ENCODE measurements at places on chromosomes 12 and 14. TPM values are rescaled to one million over a fixed set of nuclear protein-coding genes. Genes with fewer than 3 reads are reported as not detected.
A peak's percentile ranks its signal among the peaks of the same experiment; 100 is the strongest.

DNA sequence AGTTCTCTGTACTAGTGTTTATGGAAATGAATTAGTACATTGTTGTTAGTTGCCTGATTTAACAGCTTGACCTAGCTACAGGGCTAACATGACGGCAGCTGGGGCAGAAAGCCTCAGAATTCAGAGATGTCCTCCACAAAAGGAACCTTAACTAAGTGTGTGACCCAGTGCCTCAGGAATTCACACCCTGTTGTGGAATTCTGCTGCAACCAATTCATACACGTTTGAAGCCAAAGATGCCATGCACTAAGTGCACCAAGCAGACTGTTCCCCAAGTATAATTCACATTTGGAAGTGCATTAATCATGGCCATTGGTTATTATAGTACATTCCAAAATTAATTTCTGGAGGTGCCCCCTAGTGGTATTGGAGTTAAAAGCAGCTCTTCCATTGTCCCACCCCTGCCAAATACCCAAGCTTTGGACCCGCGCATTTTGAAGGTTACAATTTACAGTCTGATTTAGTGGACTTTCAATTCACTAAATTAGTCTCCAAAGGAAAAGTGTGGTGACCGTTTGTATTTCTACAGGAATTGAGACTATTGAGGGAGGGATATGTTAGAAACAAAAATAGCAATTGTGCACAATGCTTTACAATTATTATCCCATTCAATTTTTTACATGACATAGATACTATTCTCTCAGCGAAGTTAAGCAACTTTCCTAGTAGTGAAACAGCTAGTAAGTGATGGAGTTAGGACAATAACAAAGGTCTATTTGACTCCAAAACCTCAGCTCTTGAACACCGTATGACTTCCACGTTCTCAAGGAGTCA, 85.9 kb downstream of the PAX9 start:
- no peak for DNase-seq

GRCh38 chr14:59228421-59228820, 40.0 kb downstream of the DAAM1 start:
- no peak for DNase-seq

DNA sequence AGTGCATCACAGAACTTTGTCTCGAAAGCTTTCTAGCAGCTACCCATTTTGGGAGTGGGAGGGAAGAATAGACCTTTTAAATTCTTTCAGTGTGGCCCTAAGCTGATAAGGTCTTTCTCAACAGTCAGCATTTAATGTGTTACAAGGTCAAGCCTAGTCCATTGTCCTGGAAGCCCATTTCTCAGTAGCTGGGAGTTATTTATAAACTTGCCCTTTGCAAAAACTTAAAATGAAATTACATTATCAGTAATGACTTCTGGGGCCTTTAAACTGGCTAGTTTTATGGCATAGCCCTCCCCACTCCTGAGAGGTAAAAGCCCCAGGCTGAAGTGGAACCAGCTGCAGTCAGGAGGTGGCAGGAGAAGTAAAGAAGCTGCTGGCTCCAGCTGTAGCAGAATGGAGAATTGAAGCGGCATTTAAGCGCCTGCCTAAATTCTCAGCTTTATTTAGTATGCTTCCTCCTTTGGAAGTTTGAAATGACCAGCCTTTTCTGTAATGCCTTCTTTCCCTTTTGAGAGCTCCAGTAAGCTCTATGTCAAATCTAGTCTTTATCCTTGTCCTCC, 12.4 kb downstream of the COPZ1 start:
- DNase-seq = no peak

DNA sequence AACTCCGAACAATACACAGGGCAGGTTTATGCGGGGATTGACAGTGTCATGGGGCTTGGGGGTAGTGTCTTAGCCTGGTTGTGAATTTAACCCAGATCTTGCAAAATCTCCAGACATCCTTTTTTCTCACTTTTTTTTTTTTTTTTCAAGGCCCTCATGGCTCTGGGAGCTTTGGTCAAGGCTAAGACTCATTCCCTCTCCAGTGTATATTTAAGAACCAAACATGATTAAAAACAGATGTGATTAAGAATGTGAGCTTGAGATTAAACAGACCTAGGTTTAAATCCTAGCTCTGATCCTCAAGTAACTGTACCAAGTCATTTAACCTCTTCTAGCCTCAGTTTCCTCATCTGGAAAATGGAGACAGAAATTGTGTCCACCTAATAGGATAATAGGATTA, 151.7 kb upstream of the FUT8 start:
- peak; percentile 69 for DNase-seq

GRCh38 chr12:115421796-115422709, 738.1 kb upstream of the TBX3 start:
- DNase-seq = no peak

NGB gene
- not detected for polyA plus RNA-seq

GRCh38 chr12:41325336-41325735, 137.2 kb downstream of the PDZRN4 start:
- no peak for DNase-seq

PPP4R4 gene
- polyA plus RNA-seq = 0.65 TPM

ITGA7 gene
- polyA plus RNA-seq = 12.2 TPM

BCDIN3D gene
- 3.8 TPM for polyA plus RNA-seq

DNA sequence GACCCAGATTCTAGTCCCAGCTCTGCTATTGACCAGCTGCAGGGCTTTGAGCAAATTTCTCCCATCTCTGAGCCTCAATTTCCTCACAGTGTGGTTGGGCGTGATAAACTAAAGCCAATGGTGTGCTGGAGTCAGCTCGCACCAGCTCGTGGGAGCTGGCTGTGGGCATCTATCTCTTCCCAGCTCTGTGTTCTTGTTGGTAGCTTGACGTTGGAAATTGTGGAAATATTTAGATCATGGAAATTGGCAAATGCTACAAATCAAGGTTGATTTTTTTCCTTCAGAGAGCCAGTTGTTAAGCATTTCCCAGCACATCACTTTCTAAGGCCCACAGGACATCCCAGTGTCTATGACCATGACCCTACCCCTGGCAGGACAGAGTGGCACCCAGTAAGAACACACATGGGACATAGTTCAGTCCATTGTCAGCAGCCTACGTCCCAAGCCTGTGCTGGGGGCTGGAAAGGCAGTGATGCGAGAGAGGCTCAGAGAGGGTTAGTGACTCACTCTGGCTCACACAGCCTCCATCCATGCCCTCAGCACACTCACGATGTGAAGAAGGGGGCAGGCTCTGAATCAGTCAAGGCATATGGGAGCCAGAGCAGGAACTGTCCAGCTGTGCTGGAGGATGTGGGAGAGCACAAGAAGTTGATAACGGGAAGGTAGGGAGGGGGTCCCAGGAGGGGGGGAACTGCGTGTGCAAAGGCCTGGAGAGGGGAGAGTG, 77.6 kb downstream of the LGMN start:
- DNase-seq = no peak

GRCh38 chr12:30858471-30858870, 68.1 kb upstream of the TSPAN11 start:
- DNase-seq = no peak

TMPO gene
- 31.2 TPM for polyA plus RNA-seq

AMN1 gene
- 8.9 TPM for polyA plus RNA-seq

GRCh38 chr12:131920902-131921840, 7.9 kb upstream of the PUS1 start:
- no peak for DNase-seq

DNA sequence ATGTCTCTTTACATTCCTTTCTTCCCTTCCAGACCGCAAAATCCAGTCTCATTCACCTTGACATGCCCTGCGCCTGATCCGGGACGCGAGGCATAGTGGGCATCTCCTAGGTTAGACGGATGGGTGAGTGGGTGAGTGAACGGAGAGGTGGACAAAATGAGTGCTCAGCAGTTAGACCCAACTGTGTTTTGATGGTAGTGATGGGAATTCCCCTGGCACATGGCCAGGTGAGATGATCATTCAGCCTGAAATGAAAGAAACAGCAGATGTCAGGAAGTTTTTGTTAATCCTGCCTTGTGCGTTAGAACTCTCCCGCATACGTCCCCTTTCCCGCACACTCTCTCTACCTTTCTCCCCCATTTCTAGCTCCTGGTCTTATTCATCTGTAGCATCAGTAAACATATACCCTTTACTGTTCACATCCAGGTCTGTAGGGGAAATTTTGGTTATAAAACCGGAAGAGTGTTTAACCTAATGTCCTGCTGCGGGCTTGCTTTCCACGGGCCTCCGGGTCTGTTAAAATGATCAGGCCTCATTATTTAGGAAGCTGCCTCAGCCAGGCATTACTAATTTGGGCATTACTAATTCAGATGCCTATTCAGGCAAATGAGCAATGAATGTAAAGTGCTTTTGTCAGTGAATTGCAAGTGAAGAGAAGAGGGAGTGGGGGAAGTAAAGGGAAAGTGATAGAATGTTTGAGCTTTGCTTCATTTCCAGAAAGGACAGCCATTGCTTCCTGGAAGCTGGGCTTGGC, 172.8 kb downstream of the ETV6 start:
- peak; percentile 55 for DNase-seq

GRCh38 chr12:6818222-6818621, 3.4 kb upstream of the GPR162 start:
- no peak for DNase-seq

ASIC1 gene
- 10.2 TPM for polyA plus RNA-seq

DNA sequence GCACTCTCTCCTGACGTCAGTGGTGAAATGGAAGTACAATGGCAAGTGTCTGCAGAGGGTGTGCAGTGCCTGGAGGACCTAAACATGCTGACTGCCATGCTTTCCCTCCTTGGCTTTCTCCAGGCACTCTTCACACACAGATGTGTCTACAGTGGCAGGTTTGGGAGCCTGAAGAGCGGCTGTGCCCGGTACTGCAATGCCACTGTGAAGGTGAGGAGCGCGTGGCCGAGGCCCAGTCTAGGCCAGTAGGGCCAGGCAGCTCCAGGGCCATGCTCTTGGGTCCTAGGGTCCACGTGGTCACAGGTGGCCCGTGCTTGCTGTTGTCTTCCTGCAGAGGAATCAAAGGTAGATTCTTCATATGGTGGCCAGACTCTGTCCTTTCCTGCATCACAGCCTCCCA, 81.4 kb downstream of the STAB2 start:
- no peak for DNase-seq

DNA sequence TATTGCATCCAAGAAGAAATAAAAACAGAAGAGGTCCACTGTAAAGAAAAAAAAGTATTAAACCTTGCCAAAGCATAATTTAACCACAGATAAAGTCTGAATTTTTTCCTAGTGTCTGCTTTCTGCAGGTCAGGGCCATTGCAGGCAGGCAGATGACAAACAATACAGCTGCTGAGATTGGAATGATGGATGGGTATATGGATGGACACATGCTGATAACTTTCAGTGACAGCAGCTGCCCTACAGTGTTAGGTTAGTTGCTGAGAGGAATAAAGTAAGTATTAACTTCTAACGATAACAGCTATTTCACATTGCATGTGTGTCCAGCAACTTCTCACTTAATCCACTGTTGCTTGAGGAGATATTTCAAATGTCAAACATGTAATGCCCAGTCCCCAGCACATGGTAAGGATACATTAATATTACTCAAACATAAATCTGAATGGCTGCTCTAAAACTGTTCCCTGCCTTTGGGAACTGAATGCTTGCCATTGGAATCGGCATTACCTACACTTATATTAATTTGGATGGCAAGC, 515.3 kb downstream of the RMST start:
- DNase-seq = no peak

TAS2R20 gene
- 0.62 TPM for polyA plus RNA-seq

KRT73 gene
- not detected for polyA plus RNA-seq

- no peak for DNase-seq
Measured at GRCh38 chr12:109589691-109590245, 16.2 kb downstream of the MVK start.

- no peak for DNase-seq
Measured at GRCh38 chr12:122944605-122945592, 21.4 kb downstream of the ABCB9 start.

DNA sequence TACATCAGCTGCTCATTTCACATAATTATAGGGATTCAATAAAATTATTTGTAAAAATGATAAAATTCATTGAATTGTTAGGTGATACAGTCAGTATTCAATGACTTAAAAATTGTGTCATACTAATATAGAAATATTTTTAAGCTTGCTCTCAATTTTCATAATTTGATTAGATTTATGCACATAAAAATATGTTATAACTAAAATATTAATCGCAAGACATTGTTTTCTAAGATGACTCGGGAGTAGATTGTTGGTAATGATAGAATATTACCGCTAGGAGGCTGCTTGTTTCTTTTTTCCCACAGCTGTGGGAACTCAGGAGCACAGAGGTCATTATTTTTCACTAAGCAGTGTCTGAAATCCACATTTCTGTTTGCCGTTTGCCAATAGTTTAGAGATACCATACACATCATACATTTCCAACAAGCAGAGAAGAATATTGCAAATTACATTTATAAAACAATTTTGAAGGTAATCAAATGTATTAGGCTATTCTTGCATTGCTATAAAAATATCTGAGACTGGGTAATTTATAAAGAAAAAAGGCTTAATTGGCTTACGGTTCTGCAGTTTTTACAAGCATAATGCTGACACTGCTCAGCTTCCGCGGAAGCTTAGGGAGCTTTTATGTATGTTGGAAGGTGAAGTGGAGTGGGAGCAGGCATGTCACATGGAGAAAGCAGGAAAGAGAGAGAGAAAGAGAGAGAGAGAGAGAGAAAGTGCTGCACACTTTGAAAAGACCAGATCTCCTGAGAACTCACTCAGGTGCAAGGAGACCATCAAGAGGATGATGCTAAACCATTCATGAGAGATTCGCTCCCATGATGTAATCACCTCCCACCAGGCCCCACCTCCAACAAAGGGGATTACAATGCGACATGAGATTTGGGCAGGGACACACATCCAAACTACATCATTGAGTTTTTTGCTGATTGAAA, 9.2 kb downstream of the CD69 start:
- no peak for DNase-seq

GRCh38 chr14:35965400-35965799, 139.3 kb downstream of the BRMS1L start:
- no peak for DNase-seq

DNA sequence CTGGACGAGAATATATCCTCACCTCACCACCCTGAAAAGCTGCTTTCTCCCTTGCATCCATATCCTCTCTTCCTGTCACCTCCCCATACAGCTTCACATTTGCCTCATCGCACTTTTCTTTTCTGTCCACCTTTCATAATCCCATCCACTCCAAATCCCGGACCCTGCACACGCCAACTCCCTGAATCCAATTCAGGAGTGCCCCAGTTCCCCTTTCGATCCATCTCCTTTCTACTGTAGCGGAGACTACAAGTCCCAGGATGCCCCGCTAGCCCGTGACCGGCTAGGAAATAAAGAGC, 2.5 kb downstream of the TMEM253 start:
- no peak for DNase-seq

DNA sequence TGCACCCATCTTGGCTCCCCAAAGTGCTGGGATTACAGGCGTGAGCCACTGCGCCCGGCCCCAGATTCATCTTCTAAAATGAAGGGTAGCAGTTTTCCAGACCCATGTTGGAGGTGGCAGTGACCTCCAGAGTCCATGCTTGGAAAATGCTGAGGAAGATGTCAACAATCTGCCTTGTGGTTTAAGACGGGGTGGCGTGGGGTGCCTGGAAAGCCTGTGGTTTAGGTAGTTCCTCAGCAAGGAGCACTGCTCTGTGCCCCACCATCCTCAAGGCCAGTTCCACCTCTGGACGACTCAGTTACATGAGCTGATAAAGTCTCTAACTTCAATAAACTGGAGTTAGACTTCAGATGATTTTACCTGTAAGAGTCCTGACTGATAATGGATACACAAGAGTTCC, 48.6 kb downstream of the DRAM1 start:
- no peak for DNase-seq
